ENCODE measurements at places on chromosomes 6 and 20.

GRCh38 chr20:43590036-43590391 lies 723 bp upstream of the IFT52 start:
- no peak for DNase-seq

- no peak for DNase-seq
Measured at GRCh38 chr20:47887064-47887463, 101.8 kb upstream of the SULF2 start.

DNA sequence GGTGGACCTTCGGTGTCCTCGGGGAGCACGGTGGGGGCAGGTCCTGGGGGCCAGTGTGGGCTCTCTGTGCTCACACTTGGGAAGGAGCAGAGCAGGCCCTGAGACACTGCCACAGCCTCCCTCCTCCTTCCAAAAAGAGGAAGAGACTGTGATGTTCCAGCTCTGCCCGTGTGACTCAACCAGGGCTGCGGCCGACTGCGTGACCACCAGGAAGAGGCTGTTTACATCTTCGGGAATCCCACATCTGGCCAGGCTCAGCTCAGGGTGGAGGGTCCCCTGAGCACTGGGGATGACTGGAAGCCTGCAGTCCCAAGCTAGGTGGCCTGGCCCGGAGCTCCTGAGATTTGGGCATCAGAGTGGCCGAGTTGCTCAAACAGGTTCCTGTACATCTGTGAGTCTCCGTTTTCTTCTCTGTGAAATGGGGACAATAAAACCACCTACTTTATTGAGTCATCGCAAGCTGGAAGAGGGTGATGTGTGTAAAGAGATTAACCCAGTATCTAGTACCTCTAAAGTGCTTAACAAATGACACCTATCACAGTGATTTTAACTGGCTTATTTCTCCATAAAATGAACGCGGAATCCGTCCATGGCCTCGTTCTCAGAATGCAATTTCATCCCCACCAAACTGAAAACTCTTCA lies 242.1 kb downstream of the DLL1 start:
- peak; percentile 68 for DNase-seq

GRCh38 chr6:7201732-7202541 lies 94.2 kb downstream of the RREB1 start:
- no peak for DNase-seq

DNA sequence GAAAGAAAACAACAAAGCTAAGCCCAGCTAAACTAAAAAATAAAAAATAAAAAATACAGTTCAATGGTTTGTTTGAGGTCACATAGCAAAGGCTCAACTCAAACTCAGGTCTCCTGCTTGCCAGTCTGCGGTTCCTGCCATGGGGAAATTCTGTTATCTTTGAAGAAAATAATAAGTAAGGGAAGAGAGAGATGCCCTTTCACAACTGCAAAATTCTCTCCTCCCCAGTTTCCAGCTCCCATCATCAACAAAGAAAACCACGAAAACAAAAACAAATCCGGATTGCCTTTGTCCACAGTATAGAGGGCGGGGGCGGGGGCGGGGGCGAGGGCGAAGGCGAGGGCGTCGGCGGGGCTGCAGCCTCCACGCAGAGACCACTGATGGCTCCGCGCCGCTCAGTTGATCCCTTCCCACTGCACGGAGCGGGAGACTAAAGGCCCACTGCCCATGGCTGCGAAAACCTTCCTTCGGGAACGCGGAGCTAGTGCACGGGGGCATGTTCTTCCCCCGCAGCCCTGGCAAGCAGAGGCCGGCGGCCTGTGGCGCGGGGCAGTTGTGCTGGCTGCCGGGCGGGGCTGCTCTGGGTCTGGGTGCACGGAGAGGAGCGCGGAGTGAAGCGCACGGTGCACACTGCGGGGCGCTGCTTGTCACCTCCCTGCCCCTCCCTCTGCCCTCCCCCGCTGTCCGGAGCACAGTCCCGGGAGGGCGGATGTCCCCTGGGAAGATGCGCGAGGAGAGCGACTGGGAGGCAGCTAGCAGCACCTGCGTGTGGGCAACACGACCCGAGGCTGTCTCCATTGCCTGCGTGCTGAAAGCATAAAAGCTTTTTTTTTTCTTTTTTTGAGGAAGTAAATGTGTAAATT lies 54.1 kb upstream of the TPD52L1 start:
- no peak for DNase-seq

DNA sequence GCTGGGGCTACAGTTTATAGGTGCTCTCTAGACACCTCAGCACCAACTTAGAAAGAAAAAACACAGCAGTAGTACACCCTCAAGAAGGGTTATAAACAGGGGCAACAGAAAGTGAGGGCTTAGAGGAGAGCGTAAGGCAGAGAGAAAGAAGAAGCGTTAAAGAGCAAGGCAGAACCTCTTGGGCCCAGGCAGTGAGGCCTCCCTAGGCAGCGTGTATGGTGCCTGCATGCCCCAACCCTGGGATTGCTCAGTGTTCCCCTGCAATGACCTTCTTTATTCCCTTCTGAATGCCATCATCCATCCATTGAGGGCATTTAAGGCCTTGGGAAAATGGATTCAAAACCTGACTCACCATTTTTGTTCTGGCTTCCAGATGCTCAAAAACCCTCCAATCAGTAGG lies 130.0 kb upstream of the ARG1 start:
- no peak for DNase-seq

DNA sequence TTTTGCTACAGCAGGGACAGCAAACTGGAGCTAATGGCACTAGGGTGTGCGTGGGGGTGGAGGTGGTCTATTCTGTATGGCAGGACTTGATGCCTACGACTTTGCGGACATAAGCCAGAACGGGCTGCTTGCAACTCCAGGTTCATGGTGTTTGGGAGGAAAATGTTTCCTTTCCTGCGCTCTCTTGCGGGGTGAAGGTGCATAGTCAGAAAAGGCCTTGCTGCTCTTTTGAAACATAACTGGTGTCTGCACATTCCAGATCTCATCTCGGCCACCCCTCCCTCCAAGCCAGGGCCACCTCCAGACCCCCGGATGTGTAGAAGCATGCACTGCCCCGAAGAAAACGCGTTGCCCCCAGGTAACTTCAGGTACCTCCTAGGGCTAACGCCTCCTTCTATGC lies 8.1 kb downstream of the FOXA2 start:
- DNase-seq = no peak

GRCh38 chr6:47076422-47077344 lies 34.6 kb upstream of the ADGRF1 start:
- DNase-seq = no peak

DNA sequence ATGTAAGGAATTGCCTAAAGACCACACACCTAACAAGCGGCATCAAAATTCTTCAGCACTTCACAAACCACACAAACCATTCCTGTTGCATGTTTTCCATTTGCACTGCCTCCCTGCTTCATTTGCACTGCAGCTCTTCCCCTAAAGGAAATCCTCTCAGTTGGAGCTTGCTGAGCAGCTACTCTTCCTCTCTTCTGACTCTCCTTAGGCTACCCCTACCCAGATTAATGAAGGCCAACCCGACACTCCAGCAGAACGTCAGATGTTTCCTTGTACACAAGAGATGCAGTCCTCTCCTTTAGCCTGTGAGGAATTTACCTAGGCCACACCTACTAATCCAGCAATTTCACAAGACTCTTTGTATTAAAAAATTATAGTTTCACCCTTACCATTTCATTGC lies 8.1 kb downstream of the BEND6 start:
- no peak for DNase-seq

DNA sequence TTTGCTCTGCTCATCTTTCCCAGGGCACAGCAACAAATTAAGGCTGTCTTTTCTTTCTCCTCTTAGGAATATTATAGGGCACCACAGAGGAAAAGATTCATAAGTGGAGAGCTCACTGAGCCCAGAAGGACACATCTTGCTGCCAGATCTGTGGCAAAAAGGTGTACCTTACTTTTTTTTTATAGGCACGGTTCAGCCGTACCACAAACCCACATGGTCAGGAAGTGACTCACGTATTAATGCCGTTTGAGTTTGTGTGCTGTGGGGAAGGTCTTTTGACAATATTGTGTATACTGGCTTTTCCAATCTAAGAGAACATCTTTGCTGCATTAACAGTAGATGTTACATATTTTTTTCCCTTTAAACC lies 28.4 kb downstream of the PAQR8 start:
- DNase-seq = no peak

- no peak for DNase-seq
Measured at GRCh38 chr6:14591998-14592397, 474.4 kb downstream of the CD83 start.

All from right atrium auricular region (tissue), 2 donors.